Tongue (tissue), 3 donors: ENCODE measurements at places on chromosomes 7 and 10. TPM values are rescaled to one million over a fixed set of nuclear protein-coding genes. Genes with fewer than 3 reads are reported as not detected.

DNA sequence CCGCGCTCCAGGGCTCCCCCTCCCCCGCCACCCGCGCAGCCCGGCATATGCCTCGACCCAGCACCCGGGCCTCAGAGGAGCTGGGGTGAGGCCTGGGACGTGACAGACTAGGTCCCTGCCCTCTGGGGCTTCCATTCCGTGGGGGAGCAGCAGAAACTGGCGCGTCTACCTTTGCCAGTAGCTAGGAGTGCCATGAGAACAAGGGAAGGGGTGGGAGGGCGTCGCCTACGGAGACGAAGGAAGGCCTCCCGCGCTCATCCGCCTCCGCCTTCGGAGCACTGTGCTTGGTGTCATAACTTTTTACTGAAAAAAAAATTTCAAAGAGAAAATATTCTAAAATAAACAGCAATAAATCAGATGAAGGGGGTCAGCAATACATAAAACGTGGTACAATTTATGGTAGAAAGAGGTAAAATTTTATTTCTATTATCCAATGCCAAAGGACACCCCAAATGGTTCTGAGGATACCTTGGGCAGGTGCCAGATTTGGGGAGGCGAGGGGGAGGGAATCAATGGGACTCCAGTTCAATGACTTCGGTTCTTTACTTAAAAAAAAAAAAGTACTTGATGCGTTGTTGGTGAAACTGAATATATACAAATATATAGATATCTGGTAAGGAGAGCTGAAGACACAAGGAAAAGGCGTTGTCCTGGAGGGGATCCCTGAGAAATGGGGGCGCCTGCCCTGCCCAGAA is 35.1 kb upstream of the GRID1 start:
- DNase-seq, result no peak

DNA sequence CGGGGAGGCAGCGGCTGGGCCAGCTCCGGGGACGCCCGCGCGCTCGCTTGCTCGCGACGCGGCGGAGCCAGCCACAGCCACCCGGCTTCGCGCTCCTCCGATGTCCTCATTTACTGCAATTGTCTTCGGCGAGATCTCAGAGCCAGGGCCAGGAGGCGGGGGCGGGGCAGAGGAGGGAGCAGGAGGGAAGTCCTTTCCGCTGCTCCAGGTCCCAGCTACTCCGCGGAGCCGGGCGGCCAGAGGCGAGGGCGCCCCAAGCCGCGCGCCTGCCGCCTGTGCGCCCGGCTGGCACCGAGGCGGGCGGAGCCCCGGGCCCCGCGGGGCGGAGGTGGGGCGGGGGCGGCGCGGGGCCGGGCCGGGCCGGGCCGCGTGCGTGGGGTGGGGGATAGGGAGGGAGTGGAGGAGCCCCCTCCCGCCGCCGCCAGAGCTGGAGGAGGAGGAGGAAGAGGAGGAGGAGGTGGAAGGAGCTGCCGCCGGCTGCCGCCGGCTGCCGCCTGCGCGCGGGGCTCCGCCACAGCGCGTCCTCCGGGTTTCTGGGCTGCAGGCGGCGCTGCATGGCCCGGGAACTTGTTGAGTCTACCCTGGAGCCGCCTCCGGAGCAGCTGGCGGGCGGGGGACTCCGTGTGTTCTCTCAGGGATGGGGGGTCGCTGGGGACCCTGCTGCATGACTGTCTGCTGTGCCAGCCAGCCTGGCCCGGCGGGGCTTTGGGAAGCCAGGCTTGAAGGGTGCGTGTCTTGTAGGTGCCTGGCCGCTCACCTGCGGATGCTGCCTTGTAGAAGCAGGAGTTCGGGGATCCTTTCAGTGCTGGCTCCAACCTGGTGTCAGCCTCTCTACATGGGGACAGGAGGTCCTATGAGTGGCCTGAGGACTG is at the start of gene INSYN2A:
Gene INSYN2A, minus strand, starts transcription at position 310 of the 872 bp plus-strand sequence. CDS start 20,196 bp downstream, outside the sequence.
- peak; percentile 76 for DNase-seq

- no peak for DNase-seq
Measured at GRCh38 chr10:33209802-33210201, 124.7 kb downstream of the NRP1 start.

GRCh38 chr10:75868574-75868973 is 437.1 kb downstream of the LRMDA start:
- no peak for DNase-seq

DNA sequence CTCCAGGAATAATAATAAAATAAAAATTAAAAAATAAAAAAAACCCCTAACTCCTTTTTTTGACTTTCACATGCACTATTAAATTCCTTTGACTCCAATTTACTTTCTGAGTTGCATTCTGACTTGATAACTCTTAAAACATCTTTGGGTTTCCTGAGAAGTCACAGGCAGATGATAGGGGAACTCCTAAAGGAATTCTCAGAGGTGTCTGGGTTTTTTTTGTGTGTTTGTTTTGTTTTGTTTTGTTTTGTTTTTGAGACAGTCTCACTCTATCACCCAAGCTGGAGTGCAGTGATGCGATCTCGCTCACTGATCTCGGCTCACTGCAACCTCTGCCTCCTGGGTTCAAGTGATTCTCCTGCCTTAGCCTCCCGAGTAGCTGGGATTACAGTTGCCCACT is 52.7 kb upstream of the APBB1IP start:
- no peak for DNase-seq

- DNase-seq, result peak; percentile 88
Measured at GRCh38 chr7:2864999-2865670, 21.0 kb upstream of the GNA12 start.

GRCh38 chr7:159148430-159149395 is 4.0 kb upstream of the VIPR2 start:
- no peak for DNase-seq

GRCh38 chr10:70756700-70757360 is 28.3 kb downstream of the TBATA start:
- peak; percentile 64 for DNase-seq

DNA sequence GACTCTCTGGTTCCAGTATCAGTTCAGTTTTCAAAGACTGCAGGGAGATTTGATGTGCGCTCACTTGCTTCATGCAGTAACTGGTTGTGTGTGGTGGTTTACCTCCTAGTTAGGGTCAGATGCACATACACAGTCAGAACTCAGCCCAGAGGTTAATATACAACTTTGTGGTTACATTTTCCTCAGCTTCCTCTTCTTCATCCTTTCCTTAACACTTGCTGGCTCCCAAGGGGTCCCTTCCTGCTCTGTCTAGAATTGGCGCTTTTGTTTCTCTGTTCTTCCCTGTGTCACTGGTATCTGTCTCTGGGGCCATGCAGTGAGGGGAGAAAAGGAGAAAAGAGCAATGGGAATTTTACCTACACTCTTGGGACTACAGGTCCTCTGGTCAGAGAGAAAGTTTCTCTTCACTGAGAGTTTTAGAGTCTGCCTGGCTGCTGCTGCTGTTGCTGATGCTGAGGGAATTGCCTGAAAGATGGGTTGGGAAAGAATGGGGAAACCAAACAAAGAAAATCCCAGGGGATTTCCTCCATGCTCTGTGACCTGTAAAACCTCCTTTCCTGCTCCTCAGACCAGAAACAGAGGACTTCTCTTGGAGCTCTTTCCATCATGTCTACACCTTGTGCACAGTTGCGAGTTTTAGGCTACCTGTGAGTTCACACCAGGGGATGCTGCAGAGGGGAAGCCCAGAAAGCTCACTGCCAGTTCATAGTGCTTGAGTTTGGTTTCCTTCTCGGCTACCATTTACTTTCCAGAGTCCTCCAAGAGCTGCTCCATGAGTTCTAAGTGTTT is 74.6 kb downstream of the WDFY4 start:
- DNase-seq, result no peak

DNA sequence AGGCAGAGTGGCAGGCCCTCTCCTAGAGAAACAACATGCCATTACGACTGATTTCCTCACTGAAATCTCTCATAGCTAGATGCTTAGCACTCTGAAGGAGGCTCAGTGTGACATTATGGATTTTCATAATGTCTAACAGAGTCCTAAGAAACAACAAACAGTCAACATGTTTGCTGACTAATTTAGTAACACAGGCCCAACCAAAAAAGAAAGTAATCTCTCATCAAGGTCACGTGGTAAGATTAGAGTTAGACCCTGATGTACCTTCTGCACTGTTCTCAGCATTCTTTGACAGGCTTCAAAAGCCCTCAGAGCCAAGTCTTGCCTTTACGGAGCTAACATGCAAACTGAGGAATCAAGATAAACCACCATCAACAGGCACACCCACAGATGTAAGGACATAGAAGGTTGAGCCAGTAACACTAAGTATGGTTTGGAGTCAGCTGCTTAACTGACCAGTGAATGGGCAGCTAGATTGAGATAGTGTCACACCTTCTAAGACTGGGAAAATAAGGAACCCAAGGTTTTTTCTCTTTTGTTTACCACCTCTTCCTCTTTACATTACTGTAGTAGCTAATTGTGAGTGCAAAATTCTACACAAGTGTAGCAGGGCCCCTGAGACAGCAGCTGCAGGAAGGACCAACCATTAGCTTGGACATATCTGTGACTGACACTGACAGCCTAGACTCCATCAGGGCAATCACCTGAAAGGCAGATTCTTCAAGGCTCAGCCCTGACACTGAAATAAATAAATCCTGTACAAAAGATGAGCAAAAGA is 15.3 kb upstream of the KCNIP2 start:
- DNase-seq, result no peak

- DNase-seq, result no peak
Measured at GRCh38 chr7:48411619-48412018, 240.4 kb downstream of the ABCA13 start.

DNA sequence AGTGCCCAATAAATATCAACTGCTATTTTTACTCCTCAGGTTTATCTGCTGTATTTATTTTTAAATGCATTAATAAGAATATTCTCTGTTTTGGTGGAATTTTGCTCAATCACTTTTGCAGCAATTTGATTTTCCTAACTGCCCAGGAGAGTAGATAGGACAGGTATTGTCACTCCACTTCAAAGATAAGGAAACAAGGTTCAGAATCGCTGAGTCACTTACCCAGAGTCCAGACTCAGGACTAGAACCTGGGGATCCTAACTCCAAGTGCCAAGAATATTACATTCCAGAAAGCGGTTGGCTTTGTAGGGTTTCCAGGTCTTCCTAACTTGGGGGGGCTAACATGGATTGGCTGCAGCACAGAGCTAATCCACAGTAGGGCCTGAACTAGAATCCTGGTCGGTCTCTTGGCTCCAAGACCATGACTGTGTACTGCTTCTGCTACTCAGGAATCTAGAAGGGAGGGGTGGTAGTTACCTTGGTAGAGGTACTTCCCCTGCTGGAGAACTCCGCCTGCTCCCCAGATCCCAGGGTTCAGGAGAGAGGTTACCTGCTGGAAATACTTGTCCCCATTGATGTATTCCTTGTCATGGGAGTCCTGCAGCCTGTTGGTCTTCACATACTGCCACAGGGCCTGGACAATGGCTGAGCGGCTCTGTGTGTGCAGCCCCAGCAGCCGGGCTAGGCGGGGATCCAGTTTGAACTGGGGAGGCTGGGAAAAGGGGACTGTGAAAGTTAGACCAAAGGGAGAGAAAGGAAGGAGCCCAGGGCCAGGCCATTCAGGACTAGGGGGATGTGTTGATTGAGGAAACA is 7.3 kb downstream of the SMARCD3 start:
- no peak for DNase-seq

- no peak for DNase-seq
Measured at GRCh38 chr10:86856156-86856555, 99.7 kb downstream of the BMPR1A start.

GRCh38 chr10:122293156-122293960 is 22.3 kb downstream of the BTBD16 start:
- no peak for DNase-seq

DNA sequence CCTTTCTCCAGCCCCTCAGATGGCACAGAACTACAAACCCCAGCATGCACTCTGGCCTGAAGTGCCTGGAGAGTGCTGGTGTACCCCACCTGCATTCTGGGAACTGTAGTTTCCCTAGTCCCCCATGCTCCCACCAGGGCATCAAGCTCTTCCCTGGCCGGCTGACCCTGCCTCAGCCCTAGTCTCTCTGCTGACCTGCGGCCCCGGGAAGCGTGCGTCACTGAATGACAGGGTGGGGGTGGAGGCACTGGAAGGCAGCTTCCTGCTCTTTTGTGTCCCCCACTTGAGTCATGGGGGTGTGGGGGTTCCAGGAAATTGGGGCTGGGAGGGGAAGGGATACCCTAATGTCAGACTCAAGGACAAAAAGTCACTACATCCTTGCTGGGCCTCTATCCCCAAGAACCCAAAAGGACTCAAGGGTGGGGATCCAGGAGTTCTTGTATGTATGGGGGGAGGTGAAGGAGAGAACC is 2.1 kb downstream of the NOS3 start:
- peak; percentile 70 for DNase-seq

GRCh38 chr7:44327981-44328380 is 2.6 kb upstream of the CAMK2B start:
- no peak for DNase-seq

DNA sequence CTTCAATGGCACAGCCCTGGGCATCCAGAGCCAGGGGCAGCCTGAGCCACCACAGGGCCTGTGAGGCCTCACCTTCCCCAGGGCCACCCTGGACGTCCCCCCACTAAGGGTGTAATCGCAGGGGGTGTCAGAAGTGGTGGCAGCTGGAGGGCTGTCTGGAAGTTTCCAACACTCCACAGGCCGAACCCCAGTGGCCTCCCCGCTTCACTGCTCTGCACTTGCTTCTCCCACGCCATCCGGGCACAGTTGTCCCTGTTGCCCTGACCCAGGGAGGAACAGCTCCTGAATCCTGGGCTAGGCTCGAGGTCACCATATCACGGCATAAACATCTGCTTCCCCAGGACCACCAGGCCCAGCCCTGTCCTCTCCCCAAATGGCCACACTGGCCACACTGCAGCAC is 276.6 kb downstream of the MAD1L1 start:
- no peak for DNase-seq

GRCh38 chr7:95126053-95126709 is 198.2 kb downstream of the PON1 start:
- DNase-seq, result peak; percentile 29

GRCh38 chr7:101843293-101844271 is 26.2 kb downstream of the CUX1 start:
- DNase-seq, result no peak

The TMEM176A gene
- 13.6 TPM for total RNA-seq

The PDIA4 gene
- total RNA-seq, result 94.8 TPM

The SKIDA1 gene
- total RNA-seq, result 3.0 TPM

The NEURL1 gene
- total RNA-seq, result 46.2 TPM

The ICA1 gene
- 4.6 TPM for total RNA-seq

The HOXA1 gene
- not detected for total RNA-seq

The MSS51 gene
- total RNA-seq, result 9.5 TPM

The TUBB8 gene
- total RNA-seq, result not detected

The CCDC7 gene
- 129 TPM for total RNA-seq

The WNT16 gene
- 2.8 TPM for total RNA-seq

The AUTS2 gene
- total RNA-seq, result 40.0 TPM
